ENCODE measurements at places on chromosomes 13 and 19.

GRCh38 chr13:112583592-112584277, 4.2 kb downstream of the TUBGCP3 start:
- DNase-seq, result peak; percentile 65

- no peak for DNase-seq
These were observed 177.5 kb downstream of the ABCC4 start for GRCh38 chr13:95123726-95124125.

GRCh38 chr19:13095934-13096927, 6.4 kb downstream of the LYL1 start:
- DNase-seq, result no peak

GRCh38 chr13:112067871-112068539, 1.1 kb downstream of the SOX1 start:
- DNase-seq, result peak; percentile 38

GRCh38 chr19:342801-343421, 1.7 kb downstream of the MIER2 start:
- DNase-seq, result no peak

DNA sequence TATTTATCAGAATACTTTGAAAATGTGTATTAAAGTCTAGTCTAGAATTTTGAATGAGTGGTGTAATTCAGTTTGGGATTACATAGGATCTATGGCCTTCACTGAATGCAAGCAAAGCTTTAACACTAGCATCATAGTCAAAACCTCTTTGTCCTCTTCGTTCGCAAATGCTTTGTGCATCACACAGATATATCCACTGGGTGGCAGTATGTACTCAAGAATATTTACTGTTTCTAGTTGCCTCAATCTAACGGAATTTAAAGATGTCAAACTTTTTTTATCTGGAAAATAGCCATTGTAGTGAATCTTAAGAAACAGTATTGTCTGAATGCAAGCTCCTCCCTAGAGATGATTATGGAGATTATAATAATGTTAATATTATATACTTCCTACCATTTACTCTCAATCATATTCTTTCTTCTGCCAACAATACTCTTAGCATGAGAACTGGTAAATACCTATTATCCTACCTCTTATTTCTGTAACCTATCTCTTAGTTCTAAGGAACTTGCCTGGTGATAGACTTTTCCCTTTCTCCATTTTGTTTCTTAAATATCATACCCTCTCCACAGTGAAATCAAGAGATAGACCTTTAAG, 25.8 kb downstream of the LACC1 start:
- peak; percentile 45 for DNase-seq

DNA sequence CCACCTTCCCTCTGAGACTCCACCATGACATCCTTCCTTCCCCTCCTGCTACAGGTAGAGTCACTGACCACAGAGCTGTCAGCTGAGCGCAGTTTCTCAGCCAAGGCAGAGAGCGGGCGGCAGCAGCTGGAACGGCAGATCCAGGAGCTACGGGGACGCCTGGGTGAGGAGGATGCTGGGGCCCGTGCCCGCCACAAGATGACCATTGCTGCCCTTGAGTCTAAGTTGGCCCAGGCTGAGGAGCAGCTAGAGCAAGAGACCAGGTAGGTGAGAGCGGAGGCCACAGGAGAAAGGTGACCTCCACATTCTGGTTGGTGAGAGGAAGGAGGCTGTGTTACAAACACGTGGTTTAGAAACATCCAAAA, 27.6 kb downstream of the KCNC3 start:
- no peak for DNase-seq

GRCh38 chr13:98517576-98518310, 59.2 kb downstream of the STK24 start:
- no peak for DNase-seq

DNA sequence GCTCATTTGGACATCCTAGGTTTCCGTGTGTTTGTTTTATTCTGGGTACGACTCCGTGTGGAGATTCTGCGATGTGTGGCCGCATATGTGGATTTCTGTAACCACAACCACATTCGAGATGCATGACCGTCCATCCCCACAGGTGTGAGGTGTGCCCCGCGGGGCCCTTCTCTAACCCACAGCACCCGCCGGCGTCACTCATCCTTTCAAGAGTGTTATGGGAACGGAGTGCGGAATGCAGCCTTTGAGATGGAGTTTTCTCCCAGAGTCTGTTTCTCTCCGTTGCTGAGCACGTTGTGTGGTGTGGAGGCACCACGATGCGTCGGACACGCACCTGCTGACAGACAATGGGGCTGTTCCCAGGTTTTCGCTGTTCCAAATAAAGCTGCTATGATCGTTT, 40.0 kb downstream of the C13orf46 start:
- DNase-seq, result no peak

DNA sequence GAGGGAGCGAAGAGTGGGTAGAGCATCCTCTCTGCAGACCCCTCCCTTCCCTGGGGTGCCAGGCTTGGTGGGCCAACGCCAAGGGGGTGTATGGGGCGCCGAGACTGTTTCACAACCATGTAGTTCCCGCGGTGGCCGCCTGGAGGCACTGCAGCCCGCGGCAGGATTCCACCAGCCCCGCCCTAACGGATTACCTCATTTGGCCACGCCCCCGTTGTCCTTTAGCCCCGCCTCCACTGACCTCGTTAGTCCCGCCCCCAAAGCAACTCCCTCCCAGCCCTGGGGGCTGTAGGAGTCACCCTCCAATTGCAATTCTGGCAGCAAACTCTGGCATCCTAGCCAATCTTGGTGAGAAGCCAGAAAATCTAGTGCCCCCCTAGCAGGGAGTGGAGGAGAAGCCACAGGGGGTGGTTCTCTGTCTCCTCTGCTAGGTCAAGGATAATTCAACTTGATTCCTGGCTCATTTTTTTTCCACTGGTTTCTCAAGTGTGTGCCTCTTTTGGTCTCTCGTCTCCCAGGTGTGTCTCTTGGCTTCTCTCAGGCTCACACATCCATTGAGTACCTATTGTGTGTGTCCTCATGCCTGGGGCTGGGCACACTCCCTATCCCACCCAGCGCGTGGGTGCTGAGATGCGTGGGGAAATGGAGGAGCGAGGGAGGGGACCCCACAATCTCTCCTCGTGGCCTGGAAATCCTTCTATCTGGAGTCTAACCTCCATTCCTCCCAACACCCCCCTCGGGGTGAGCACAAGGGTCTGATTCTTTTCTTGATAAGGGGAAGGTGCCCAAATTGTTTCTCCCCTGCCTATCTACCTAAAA, 2.0 kb downstream of the OLFM2 start:
- peak; percentile 91 for DNase-seq

GRCh38 chr13:75151081-75151643, 330.8 kb downstream of the TBC1D4 start:
- DNase-seq, result no peak

- DNase-seq, result no peak
These were observed 333.2 kb downstream of the DNAJC15 start for GRCh38 chr13:43356567-43356966.

- no peak for DNase-seq
These were observed 13.2 kb upstream of the ZNF254 start for GRCh38 chr19:24073807-24074206.

DNA sequence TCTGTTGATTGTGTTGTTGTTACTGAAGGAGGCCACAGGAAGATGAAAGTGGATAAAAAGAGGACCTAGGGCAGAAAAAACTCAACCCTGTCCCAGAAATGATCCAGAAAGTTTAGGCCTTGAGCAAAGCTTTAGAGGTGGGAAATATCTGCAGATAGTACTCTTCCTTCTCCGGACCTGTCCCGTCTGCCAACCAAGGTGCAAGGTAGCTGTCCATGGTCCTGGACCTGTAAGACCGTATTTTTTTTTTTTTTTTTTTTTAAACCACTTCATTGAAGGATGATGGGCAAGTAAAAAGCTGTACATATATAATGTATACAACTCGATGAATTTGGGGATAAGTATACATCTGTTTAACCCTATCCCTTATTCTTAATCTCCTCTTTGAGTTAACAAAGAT, 225.9 kb downstream of the OLFM4 start:
- DNase-seq, result no peak

DNA sequence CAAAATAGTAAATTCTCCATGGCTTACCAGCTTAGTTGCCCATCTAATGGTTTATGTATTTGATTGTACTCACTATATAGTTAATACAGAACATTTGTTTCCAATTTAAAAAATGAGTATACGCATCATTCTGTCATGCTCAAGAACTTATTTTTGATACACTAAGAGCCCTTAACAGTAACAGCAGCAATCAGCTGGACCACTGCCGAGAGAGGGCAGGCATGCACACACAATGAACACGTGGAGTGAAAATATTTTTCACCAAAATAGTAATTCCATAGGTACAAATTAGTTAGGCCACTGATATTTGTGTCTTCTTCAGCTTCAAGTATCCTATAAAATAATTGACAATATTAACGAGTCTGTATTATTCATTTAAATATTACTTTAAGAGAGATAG, 109.9 kb downstream of the KLF12 start:
- DNase-seq, result no peak

GRCh38 chr13:40986101-40986856, 32.8 kb downstream of the ELF1 start:
- DNase-seq, result no peak

DNA sequence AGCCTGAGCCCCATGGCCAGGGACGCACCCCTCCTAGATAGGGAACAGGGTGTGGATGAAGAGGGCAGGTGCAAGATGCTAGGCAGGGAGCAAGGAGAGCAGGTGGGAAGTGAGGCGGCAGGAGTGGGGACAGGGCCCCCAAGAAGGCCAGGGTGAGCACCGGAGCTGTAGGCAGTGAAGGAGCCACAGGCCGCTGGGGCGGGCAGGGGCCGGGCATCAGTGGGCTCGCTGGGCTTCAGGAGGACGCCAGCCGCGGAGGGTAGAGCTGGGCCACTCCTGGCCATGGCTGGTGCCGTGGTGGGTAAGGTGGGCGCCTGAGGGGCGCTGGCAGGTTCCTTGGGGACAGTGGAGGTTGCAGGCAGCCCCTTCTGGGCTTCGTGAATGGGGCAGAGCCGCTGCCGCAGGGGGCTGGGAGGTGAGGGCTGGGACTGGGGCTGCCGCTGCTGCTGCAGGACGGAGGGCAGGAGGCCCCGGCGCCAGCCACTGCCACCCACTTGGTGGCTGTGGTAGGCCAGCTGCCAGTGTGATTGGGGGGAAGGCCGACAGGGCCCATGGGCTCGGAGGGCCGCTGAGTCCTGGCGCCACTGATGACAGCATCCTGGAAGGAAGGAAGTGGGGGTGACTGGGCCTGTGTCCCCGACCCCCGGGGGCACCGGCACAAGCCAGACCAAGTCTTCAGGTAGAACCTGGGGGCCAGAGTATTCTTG, 2.1 kb downstream of the NKPD1 start:
- no peak for DNase-seq

DNA sequence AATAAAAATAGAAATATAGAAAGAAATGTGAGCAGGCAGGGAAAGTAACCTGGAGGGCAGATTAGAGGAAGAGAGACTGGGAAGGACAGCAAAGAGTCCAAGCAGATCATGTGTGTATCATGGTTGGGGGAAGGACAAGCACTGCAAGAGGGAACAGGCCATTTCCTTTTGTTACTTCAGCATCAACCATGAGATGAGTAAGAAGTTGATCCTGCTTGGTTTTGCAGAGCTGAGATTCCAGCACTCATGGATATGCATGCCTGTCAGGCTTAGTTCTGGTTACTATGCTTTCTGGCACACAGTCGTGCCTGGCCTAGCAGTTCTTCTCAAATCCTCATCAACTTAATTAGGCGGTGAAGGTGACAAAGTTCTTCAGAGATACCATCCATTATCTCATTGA, 18.1 kb downstream of the NALCN start:
- DNase-seq, result no peak

- DNase-seq, result no peak
These were observed 2.9 kb downstream of the ZNF90 start for GRCh38 chr19:20080656-20081055.

DNA sequence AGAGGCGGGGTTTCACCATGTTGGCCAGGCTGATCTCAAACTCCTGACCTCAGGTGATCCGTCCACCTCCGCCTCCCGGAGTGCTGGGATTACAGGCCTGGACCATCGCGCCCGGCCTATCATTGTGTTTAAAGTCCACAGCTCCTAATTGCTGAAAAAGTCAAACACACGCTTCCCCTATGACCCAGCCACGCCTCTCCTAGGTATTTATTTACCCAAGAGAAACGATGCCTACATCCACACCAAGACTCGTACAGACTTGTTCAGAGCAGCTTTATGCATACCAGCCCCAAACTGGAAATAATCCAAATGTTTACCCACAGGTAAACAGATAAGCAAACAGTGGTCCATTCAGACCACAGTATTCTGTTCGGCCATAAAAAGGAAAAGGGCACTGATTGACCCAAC, 15.1 kb downstream of the ZNRF4 start:
- no peak for DNase-seq

DNA sequence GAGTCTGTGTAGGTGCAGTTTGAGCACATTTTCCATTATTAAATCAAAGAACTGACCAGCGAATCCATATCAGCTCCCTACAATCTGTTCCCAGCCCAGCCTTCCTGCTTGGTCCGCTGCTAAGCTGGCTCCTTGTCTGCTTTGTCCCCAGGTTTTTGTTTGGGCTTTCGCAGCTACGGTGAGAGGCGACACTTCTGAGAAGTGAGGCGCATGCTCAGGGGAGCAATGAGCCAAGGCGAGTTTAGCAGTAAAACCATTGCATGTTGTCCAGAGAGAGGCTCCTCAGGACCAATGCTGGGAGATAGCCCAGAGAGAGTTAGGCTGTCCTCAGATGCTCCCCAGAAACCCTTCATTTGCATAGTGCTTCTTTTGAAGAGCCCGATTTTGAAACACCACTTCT, 162.0 kb downstream of the ITGBL1 start:
- no peak for DNase-seq

- no peak for DNase-seq
These were observed 43.1 kb downstream of the ZNF726 start for GRCh38 chr19:23957660-23958281.

DNA sequence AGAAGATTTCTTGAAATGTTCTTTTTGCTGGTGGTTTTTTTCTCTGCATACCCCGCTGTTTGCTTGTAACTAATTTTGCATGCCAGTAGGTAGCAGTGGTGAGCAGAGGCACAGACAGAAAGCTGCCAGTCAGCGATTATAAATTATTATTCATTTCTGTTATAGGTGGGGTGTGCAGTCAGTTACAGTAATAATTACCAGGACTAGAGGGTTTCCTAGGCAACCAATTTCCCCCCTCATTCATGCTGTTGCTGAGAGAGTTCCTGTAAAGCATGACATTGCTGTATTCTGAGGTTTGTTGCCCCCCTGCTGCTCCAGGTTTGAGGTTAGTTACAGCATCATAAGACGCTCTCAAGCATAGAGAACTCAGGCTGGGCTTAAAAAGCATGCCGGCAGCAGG, 104.5 kb downstream of the URI1 start:
- peak; percentile 41 for DNase-seq

- no peak for DNase-seq
These were observed 78.9 kb upstream of the ANKRD10 start for GRCh38 chr13:110993788-110994187.

- DNase-seq, result no peak
These were observed 43.3 kb downstream of the NAA16 start for GRCh38 chr13:41354416-41354815.

Data from GM20000 (cell line).